PC-3 (cell line): ENCODE measurements at places on chromosomes 13 and 19.

DNA sequence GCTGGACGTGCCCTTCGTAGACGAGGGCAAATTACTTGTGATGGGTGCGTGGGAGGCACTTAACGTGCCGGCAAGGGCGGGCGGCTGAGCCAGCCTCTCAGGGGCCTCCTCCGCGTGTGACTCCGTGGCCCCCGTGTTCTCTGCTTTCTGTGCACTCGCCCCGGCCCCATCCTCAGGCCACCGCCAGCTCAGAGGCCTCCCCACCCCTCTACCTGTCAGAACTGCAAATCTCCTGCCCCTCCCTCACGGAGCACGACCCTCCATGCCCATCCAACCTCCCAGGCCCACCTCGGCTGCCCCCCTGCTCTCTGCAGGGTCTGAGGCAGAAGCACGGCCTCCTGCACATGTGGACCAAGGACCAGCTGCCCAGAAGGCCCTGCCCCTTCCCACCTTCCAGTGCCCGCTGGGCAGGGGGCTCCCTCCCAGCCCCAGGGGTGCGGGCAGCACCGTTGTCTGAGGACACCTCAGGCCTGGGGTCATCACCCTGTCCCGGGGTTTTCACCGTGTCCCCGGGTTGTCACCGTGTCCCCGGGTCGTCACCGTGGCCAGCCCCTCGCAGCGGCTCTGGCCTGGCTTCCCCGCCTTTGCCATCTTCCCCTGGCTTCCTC, 44.5 kb downstream of the TMEM255B start:
- no peak for DNase-seq

DNA sequence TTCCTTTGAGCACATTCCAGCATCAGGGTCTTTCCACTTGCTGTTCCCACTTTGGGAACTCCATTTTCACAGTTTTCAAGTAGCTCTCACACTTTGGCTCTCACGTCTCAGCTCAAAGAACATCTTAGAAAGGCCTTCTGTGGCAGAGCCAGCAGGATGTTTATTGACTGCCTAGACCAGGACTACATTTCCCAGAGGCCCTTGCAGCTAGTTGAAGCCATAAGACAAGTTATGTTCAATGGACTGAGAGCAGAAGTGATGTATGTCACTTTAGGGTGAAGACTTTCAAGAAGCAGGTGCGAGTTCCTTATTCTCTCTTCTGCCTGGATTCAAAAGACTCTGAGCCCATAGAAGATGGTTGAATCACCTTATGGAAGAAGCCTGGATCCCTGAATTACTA, 4.3 kb upstream of the HAUS5 start:
- no peak for DNase-seq

GRCh38 chr13:43432958-43433357, 353.8 kb downstream of the ENOX1 start:
- DNase-seq: no peak

GRCh38 chr13:31380715-31381114, 180.9 kb downstream of the B3GLCT start:
- no peak for DNase-seq

GRCh38 chr19:41607668-41608067, 19.2 kb downstream of the CEACAM4 start:
- DNase-seq: no peak

DNA sequence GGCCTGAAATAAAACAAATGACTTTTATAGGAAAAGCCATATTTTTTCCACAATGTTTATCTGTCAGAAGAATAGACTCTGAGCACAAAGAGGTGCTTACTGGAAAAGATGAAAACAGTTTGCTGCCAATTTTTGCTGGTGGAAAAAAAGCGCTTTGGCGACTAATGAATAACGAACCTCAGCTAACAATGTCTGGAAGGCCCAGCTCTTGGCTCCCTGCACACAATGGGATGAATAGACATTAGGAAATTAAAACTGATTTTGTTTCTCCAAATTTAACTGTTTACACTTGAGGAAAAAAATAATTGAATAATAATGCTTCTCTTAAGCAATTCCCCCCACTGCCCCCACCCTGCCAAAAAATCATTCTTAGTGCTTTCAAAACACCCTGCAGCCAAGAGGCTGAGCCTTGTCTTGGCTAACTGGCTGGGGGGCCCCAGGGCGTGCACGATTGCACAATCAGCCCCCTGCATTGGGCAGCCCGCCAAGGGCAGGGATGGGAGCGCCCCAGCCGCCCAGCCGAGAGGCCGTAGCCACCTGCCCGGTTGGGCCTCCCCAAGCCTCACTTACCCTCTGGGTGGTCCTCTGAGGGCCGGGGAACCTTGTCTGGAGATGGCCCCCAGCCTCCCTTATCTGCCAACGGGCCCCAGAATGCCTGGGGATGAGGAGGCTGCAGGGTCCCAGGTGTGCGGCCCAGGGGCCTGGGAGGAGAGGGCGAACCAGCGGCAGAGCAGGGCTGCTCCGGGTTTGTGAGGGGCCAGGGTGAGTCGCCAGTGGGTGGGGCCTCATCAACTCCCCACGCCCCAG, 16.8 kb downstream of the CEBPG start:
- no peak for DNase-seq

DNA sequence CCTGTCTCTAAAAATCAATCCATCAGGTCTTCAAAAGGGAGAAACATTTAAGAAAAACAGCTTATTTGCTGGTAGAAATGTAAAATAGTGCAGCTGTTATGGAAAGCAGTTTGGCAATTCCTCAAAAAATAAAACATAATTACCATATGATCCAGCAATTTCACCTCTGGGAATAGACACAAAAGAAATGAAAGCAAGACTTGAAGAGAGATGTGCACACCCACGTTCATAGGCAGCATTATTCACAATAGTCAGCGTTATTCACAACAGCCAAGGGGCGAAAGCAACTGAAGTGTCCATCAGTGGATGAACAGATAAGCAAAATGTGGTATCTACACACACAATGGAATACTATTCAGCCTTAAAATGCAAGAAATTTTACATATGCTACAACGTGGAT, 45.1 kb upstream of the DOCK9 start:
- no peak for DNase-seq

DNA sequence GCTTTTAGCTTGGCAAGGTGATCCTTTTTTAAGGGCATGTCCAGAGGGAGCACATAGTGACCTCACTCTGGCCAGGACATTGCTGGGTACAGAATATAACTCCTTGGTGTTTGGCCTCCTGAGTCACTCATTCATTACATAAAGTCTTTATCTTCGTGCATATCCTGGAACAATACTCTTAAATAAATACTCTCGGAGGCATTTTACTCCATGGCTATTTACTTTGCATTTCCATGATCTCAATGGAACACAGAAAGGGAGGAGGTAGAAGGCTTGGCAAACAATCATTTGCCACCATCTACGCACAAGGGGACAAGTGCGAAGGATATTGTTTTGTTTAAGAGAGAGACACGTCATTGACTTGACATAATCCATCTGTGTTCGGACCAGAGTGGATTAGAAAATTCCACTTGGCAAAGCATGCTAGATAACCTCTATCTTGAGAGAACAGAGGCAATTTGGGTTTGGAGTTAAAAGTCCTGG, 210.0 kb downstream of the IRS2 start:
- DNase-seq: peak; percentile 60
